ENCODE measurements at places on chromosomes 2 and 18.
A peak's percentile ranks its signal among the peaks of the same experiment; 100 is the strongest.

DNA sequence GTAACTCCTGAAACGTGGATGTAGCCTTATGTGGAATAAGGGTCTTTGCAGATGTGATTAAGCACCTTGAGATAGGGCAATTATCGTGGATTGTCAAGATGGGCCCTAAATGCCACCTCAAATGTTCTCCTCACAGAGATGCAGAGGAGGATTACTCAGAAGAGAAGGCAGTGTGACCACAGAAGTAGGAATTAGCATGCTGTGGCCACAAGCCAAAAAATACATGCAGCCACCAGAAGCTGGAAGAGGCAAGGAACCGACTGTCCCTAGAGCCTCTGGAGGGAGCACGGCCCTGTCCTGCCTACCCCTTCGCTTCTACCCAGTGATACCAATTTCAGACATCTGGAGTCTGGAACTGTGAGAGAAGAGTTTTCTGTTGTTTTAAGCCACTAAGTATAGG, 47.3 kb upstream of the MGAT5 start:
- peak overlapping the region; percentile 64 for H3K27ac ChIP-seq
- peak; percentile 40 for DNase-seq
- no peaks in the 10 kb centered on the region for H3K27me3 ChIP-seq
- no peak overlapping the region for H3K4me3 ChIP-seq
- H3K36me3 ChIP-seq = no peaks in the 10 kb centered on the region
- peaks cover 74% of the 10 kb centered on the region for H3K4me1 ChIP-seq

DNA sequence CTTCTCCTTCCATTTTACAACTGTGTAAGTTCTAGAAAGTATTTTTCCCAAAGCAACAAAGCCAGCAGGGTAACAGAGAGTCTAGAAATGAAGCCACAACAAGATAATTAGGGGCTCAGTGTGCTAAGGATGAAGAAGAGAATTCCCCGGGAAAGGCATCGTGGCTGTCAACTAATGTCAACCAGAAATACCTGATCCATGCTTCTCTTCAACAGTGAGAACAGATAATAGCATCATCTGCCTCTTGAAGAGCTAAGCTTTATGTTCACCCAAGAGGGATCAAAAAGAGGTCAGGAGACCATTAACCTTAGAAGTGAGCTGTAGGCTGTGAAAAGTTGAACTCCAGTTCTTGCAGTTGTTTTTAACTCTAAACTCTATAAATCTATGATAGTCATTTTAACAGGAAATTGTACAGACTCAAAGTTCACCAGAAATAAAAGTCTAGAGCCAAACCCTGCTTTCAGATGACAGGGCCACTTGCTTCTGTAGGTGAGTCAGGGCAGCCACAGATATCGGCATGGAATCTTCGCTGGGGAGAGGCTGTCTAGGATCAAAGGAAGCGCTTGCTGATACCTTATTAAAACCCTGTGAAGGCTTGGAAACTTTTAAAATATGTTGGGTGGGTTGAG, 540.7 kb upstream of the ID2 start:
- no peak overlapping the region for H3K27ac ChIP-seq
- H3K4me1 ChIP-seq = peaks cover 12% of the 10 kb centered on the region
- no peaks in the 10 kb centered on the region for H3K27me3 ChIP-seq
- no peak for DNase-seq

DNA sequence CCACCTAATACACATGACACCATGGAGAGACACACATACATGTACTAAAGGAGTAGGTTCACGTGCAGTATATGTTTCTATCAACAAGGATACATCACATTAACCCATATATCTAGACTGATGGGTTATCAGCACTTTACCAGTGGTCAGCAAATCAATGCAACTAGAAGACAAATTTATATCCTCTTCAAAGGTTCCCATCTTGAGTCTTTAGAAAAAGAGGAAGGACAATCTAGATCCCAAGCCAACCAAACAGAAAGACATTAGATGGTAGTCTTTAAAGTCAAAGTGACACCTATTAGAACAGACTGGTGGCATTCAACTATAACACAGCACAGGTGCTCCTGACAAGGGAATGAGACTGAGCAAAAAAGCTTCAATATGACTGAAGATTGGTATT, 13.8 kb upstream of the SERTAD2 start:
- H3K27ac ChIP-seq = peak overlapping the region; percentile 41
- no peaks in the 10 kb centered on the region for H3K36me3 ChIP-seq
- H3K4me3 ChIP-seq = no peak overlapping the region
- H3K27me3 ChIP-seq = no peaks in the 10 kb centered on the region
- DNase-seq = no peak
- peaks cover 16% of the 10 kb centered on the region for H3K4me1 ChIP-seq

GRCh38 chr2:24009680-24010476, at the start of gene MFSD2B:
Gene MFSD2B (plus strand): TSS chr2:24010085. CDS start chr2:24010097, 12 bp downstream.
- peaks cover 15% of the 10 kb centered on the region for H3K4me1 ChIP-seq
- DNase-seq = no peak
- H3K27ac ChIP-seq = no peak within 1 kb of the TSS
- H3K4me3 ChIP-seq = peak within 1 kb of the TSS; percentile 63

- DNase-seq = no peak
- H3K4me3 ChIP-seq = no peak overlapping the region
- H3K4me1 ChIP-seq = no peaks in the 10 kb centered on the region
- H3K27me3 ChIP-seq = peaks cover 19% of the 10 kb centered on the region
These were observed 485.3 kb upstream of the SMIM21 start for GRCh38 chr18:75912829-75913228.

DNA sequence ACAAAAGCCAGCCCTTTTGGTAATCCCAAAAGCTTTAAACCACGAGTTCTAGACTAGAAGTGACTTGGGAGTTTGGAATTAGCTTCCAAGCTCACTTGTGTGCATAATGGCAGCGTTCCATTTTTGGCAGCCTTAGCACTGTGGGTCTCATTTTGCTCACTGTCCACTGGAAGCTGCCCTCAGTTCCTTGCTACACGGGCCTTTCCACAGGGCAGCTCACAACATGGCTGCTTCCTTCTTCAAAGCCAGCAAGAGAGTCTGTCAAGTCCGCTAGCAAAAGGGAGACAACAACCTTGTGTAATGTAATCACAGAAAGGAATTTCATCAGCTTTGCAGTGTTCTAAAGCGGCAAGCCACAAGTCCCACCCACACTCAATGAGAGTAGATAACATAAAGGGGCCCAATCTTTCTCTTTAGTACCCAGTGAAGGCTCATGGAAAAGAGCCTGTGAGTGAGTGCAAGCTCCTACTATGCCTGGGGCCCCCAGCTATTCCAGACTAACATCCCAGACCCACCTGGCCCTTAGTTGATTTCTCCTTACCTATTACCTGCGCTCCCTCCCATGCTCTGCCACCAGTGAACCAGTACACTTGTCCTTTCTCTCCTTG, 239.7 kb upstream of the FBXO11 start:
- H3K4me1 ChIP-seq = peaks cover 5% of the 10 kb centered on the region
- H3K27ac ChIP-seq = no peak overlapping the region
- no peak for DNase-seq
- no peaks in the 10 kb centered on the region for H3K36me3 ChIP-seq
- H3K27me3 ChIP-seq = no peaks in the 10 kb centered on the region

DNA sequence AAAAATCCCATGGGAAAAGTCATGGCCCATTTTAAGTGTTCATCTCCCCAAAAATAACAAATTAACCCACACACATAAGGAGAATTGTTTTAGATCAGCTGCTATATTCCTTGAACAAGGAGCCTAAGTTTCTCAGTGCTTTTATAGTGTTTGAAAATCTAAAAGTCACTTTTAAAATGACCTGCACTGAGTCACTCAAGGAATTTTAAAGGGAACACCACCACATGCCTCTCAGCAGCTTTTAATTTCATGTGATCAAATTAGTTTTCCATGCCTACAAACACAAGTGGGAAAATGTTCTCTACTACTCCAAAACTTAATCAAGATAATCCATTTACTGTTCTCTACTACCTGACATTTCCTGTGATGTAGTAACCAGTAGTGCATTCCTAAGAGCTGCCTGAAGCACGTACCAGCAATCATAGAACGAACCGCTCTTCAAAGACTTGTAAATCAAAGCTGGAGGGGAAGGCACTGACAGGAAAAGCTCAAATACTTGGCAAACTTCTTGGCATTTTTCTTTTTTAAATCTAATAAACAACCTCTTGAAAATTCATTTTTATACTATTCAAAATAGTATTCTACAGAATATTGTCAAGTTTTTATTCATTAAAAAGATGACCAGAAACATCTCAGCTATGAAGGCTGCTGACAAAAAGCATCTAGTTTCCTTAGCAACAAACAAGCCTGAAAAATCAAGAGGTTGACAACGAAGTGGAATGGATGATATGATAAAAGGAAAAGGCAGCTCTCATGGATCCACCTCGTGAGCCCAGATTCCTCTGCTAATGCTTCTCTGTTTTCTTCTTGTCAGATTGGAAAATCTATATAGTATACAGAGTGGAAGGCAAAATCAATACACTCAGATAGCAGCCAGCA, 37.2 kb downstream of the LRPPRC start:
- H3K4me1 ChIP-seq = no peaks in the 10 kb centered on the region
- H3K4me3 ChIP-seq = no peak overlapping the region
- no peak overlapping the region for H3K27ac ChIP-seq
- DNase-seq = no peak
- no peaks in the 10 kb centered on the region for H3K27me3 ChIP-seq

GRCh38 chr18:80229766-80230745, 17.3 kb downstream of the PARD6G start:
- H3K27ac ChIP-seq = no peak overlapping the region
- H3K36me3 ChIP-seq = no peaks in the 10 kb centered on the region
- H3K27me3 ChIP-seq = no peaks in the 10 kb centered on the region

GRCh38 chr18:78679613-78680260, 299.9 kb upstream of the SALL3 start:
- H3K36me3 ChIP-seq = no peaks in the 10 kb centered on the region
- H3K27ac ChIP-seq = no peak overlapping the region
- H3K27me3 ChIP-seq = peaks cover 40% of the 10 kb centered on the region
- no peaks in the 10 kb centered on the region for H3K4me1 ChIP-seq
- DNase-seq = no peak

DNA sequence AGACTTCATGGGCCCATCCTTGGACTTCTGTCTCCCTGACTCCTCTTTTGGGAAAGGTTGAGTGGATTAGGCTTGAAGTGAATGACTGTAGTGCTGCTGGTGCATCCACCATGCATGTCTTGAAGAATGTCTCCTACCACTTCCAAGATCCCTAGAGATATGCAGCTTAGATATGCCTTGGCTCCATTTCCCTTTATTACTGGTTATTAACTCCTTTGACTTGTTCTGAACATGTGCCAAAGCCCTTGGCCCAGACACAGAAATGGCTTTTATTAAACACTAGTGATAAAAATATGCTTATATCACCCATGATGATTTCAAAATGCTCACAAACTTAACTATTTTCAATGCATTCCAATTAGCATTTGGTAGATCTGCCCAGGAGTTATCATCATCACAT, 90.0 kb upstream of the SLC14A2 start:
- no peak overlapping the region for H3K27ac ChIP-seq
- no peaks in the 10 kb centered on the region for H3K36me3 ChIP-seq
- no peak overlapping the region for H3K4me3 ChIP-seq
- DNase-seq = no peak
- peaks cover 8% of the 10 kb centered on the region for H3K4me1 ChIP-seq

GRCh38 chr18:5244941-5245340, 47.9 kb upstream of the AKAIN1 start:
- DNase-seq = no peak
- H3K36me3 ChIP-seq = peaks cover 43% of the 10 kb centered on the region
- no peak overlapping the region for H3K4me3 ChIP-seq
- H3K4me1 ChIP-seq = peaks cover 20% of the 10 kb centered on the region
- no peak overlapping the region for H3K27ac ChIP-seq
- no peaks in the 10 kb centered on the region for H3K27me3 ChIP-seq

- H3K4me1 ChIP-seq = no peaks in the 10 kb centered on the region
- no peak overlapping the region for H3K4me3 ChIP-seq
- no peaks in the 10 kb centered on the region for H3K27me3 ChIP-seq
- H3K27ac ChIP-seq = no peak overlapping the region
These were observed 246.8 kb upstream of the TNP1 start for GRCh38 chr2:217106650-217107014.

- peaks cover 79% of the 10 kb centered on the region for H3K4me1 ChIP-seq
- no peaks in the 10 kb centered on the region for H3K27me3 ChIP-seq
- peak; percentile 84 for DNase-seq
- peaks cover 22% of the 10 kb centered on the region for H3K36me3 ChIP-seq
These were observed 756 bp upstream of the OST4 start for GRCh38 chr2:27071990-27072830.

GRCh38 chr2:219687882-219688559, 60.6 kb downstream of the SLC4A3 start:
- peaks cover 12% of the 10 kb centered on the region for H3K4me1 ChIP-seq
- H3K27ac ChIP-seq = peak overlapping the region; percentile 82
- H3K36me3 ChIP-seq = no peaks in the 10 kb centered on the region
- DNase-seq = no peak

DNA sequence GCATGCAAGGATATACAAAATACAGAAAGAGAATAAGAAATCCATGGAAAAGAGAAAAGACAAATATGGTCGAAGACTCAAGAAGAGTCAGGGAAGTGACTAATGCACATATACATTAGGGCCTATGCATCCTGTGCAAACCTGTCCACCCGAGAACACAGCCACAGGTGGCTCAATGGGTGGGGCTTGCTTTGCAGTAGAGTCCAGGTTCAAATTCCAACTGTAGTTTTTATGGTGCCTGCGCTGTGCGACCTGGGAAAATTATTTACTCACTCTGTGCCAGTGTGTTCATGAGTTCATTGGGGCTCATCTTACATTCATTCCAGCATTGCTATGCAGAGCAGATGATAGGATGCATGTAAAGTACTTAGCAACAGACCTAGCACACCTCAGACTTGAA, 244.7 kb downstream of the CTNNA2 start:
- DNase-seq = no peak
- H3K27me3 ChIP-seq = no peaks in the 10 kb centered on the region
- H3K27ac ChIP-seq = no peak overlapping the region
- no peaks in the 10 kb centered on the region for H3K4me1 ChIP-seq

GRCh38 chr18:50320719-50321118, 33.2 kb upstream of the CXXC1 start:
- H3K27ac ChIP-seq = no peak overlapping the region
- DNase-seq = no peak
- no peaks in the 10 kb centered on the region for H3K4me1 ChIP-seq
- H3K4me3 ChIP-seq = no peak overlapping the region
- H3K27me3 ChIP-seq = peaks cover 11% of the 10 kb centered on the region
- no peaks in the 10 kb centered on the region for H3K36me3 ChIP-seq

DNA sequence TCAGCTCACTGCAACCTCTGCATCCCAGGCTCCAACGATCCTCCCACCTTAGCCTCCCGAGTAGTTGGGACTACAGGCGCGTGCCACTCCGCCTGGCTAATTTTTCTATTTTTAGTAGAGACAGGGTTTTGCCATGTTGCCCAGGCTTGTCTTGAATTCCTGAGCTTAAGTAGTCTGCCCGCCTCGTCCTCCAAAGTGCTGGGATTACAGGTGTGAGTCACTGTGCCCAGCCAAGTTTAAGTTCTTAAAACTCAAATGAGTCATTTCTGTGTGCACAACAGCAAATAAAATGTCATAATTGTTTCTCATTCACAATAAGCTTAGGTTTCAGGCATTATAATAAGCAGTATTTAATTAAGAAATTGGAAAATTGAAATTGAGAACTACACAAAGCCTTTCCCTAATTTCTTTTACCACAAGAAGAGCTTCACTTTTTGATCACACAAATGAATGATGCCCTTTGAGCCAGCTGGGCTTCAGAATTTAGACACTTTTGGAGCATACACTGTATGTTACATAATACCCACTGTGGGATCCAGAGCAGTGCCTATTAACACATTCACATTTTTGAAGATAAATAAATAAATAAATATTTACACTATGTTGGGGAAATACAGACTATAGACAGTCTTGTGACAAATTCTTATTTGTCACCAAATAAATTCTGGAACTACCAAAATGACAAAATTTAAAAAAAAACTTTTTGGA, 8.6 kb upstream of the ME2 start:
- H3K27me3 ChIP-seq = no peaks in the 10 kb centered on the region
- H3K4me3 ChIP-seq = no peak overlapping the region
- no peak for DNase-seq

Measured in left ventricle myocardium inferior (tissue), 1 donor.